Caco-2 (cell line): ENCODE measurements at places on chromosomes 3 and 15.

DNA sequence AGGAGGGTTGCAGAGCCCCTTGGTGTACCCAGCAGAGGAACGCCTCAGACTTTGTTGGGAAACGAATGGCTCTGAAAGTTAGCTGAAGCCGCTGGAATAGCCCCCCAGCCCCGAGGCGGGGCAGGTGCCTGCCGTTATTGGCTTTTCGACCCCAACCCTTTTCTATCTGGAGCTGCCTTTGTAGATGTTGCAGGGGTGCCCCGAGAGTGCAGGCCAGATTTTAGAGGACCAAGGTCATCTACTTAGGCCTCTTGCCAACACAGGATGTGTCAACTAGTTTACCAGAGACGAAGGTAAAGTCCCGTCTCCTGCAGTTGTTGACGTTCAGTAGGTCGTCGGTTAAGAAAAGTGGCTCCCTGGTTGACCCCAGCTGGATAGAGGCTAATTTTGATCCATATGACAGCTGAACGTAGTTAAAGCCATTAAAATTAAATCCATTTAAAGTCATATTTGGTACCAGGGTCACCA is 579 bp upstream of the UBE3A start:
- DNase-seq: no peak

GRCh38 chr3:25547943-25548674 is 116.6 kb downstream of the TOP2B start:
- DNase-seq: no peak

DNA sequence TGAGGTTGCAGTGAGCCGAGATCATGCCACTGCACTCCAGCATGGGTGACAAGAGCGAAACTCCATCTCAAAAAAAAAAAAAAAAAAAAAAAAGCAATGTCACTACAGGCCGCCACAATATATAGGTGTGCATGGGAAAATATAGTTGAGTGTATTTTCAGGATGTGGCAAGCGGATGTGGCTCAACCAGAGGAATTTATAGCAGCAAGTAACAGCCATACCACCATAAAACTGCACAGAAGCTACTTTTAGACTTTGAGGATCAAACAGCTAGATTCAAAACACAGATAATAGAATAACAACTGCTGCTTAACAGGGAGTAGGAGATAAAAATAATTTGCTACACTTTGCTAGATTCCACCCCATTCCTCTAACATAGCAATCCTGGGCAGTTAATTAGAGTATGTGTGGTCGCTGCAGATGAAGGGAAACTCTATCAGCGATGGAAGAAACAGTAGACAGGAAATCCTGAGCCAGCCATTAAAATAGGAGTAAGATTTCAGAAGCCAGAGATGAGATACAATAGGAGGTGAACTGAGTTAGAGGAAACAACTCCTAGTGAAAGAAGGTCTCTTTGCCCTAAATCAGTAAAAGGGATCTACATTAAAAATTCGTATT is 318.7 kb upstream of the STT3B start:
- no peak for DNase-seq

GRCh38 chr3:128541246-128541645 is 48.2 kb upstream of the GATA2 start:
- no peak for DNase-seq

- DNase-seq: no peak
Observed at GRCh38 chr3:43948013-43948412, 257.3 kb downstream of the ABHD5 start.

DNA sequence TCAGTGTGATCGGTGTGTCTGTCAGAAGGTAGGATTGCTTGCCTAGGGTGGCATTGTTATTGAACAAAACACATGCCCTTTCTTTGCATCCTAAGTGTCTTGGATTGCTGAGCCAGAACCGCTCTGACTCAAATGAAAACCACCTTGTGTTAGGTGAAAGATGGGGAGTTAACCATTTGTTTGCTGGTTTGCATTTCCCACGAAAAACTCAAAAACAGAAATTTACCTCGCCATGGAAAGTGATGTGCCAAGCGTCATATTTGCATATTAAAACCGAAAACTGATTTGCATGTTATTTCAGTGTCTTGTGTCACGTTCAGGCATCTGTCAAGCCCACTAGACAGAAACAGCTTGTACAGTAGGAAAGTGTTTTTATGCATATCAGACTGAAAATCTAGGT is 474.6 kb upstream of the TPRG1 start:
- no peak for DNase-seq

DNA sequence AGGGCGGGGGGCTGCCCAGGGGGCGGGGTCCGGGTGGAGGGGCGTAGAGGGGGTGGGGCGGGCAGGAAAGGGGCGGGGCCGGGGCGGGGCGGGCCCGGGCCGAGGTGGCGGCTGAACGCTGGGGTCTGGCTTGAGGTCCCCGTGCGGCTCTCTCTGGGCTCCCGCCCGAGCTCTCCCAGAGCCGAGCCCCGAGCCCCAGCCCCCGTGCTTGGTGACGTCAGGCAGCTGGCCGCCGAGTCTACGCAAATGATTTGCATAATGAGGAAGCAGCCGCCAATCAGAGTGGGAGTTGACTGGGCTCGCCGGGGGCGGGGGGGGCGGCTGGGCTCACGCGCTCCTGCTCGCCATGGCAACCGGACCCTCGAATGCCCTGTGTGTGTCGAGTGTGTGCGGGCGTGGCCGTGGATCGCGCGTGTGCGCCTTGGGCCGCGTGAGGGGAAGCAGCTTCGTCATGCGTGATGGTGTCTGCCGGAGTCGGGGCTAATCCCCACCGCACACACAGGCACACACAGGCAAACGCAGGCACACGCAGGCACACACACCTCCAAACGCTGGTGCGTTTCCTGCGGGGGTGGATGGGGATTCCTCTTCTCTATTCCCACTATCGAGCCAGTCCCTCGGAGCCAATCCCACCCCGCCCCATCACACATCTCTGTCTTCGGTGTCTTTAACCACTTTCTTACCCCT is at the start of gene CELF6:
Gene CELF6 (minus strand): TSS at position 173 of the 687 bp plus-strand sequence. CDS start 283 bp downstream, outside the sequence.
- peak; percentile 92 for DNase-seq

- DNase-seq: no peak
Observed at GRCh38 chr15:22958487-22959280, 21.5 kb downstream of the CYFIP1 start.

DNA sequence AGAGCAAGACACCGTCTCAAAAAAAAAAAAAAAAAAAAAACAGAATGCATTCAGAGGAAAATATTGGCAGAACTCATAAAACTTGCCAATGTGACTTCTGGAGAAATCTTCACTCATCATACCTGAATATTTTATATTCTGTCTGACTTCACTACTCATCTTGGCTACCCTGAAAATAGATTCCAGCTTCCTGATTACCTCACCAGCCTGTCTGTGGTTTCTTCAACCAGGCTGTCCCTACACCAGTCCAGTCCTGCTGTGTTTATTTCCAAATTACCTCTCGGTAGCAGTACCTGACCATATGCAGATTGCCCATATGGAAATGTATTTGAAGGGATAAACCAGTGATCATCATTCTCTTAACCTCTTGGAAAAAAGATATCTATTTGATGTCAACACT is 9.3 kb upstream of the P3H2 start:
- DNase-seq: no peak

DNA sequence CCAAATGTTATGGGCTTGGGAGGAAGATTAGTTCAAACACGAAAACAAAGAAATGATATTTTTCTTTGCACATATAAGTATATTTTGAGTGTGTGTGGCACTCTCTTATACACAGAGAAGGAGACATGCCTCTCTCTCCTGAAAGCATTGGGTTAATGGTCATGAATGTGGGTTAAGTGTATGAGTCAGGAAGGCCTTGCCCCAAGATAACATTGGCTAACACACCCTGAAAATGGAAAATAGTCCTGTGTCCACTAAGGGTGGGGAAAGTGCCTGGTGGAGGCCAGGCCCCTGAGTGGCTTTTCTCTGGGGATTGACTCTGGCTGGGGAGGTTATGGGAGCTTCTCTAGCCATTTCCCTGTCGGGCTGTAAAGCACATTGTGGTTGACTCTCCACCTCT is 332.7 kb upstream of the ONECUT1 start:
- DNase-seq: no peak
